Right lobe of liver (tissue), 6 donors: ENCODE measurements at places on chromosomes 13 and 19. TPM values are rescaled to one million over a fixed set of nuclear protein-coding genes. Genes with fewer than 3 reads are reported as not detected.

The EDDM13 gene
- total RNA-seq: not detected

- DNase-seq: peak; percentile 57
- H3K27ac ChIP-seq: no peak overlapping the region
- no peaks in the 10 kb centered on the region for H3K4me1 ChIP-seq
- no peaks in the 10 kb centered on the region for H3K27me3 ChIP-seq
- no peaks in the 10 kb centered on the region for H3K36me3 ChIP-seq
Observed at GRCh38 chr19:58009666-58010301, 7.2 kb upstream of the ZNF606 start.

- DNase-seq: no peak
- H3K27me3 ChIP-seq: no peaks in the 10 kb centered on the region
- H3K36me3 ChIP-seq: no peaks in the 10 kb centered on the region
- no peaks in the 10 kb centered on the region for H3K4me1 ChIP-seq
Observed at GRCh38 chr13:75685239-75685697, 49.1 kb downstream of the LMO7 start.

- H3K27ac ChIP-seq: no peak overlapping the region
- H3K4me1 ChIP-seq: peaks cover 16% of the 10 kb centered on the region
- no peak overlapping the region for H3K4me3 ChIP-seq
- no peaks in the 10 kb centered on the region for H3K27me3 ChIP-seq
Observed at GRCh38 chr13:24275041-24275440, 34.3 kb upstream of the C1QTNF9 start.

The TJP3 gene
- total RNA-seq: 10.1 TPM

The NLRP11 gene
- total RNA-seq: 0.25 TPM

The DIRAS1 gene
- total RNA-seq: not detected

The CATSPERD gene
- not detected for total RNA-seq

- H3K4me1 ChIP-seq: no peaks in the 10 kb centered on the region
- H3K36me3 ChIP-seq: peaks cover 9% of the 10 kb centered on the region
Observed at GRCh38 chr19:3444695-3445234, 35.6 kb downstream of the SMIM24 start.

DNA sequence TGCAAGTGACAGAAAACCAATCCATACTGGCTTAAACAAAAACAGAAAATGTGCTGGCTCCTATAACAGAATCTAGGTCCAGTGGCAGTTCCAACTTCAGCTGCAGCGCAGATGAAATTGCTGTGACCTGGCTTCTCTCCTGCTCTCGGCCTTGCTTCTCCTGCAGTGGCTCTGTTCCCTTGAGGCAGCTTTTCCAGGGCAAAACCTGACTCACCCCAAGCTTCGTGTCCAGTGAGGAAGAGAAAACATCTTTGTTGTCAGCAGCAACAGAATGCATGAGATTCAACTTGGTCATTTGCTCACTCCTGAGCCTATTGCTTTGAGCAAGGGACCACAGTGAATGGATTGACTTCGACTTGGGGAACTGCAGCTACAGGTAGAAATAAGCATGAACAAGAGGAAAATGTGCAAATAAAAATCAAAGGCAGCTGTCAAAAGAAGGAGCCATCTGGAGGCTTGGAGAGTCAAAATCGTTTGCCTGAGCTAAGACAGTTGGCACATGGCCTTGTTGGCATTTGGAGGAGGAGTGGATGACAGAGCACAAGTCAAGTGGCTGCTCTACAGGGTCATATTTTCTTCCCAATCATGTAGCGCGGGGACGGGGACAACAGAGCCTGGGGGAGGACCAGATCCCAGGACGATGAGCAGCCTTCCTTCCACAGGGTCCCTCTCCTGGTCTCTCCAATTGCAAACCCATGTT, 523.4 kb downstream of the FGF9 start:
- no peak for DNase-seq
- H3K4me3 ChIP-seq: no peak overlapping the region
- no peak overlapping the region for H3K27ac ChIP-seq
- no peaks in the 10 kb centered on the region for H3K36me3 ChIP-seq

DNA sequence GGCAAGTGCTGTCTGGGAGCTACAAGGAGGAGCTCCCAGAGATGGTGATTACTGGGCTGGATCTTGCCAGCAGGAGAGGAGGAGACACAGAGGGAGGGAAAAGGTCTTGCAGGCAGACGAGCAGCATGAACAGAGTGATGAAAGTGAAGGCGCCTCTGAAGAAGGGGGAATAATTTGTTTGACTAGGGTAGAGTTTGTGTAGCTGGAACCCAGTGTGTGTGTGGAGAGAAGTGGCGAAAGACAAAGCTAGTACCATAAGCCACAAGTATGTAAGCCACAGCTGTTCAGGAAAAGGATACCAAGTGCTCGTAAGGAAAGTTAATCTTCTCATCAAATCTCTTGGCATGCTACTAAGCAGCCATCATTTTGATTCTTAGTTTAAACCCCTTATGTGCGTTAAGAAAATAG, 5.4 kb downstream of the FLT1 start:
- DNase-seq: no peak
- no peaks in the 10 kb centered on the region for H3K36me3 ChIP-seq
- H3K27me3 ChIP-seq: peaks cover 14% of the 10 kb centered on the region
- no peaks in the 10 kb centered on the region for H3K4me1 ChIP-seq

The ERVK3-1 gene
- 43.9 TPM for total RNA-seq

DNA sequence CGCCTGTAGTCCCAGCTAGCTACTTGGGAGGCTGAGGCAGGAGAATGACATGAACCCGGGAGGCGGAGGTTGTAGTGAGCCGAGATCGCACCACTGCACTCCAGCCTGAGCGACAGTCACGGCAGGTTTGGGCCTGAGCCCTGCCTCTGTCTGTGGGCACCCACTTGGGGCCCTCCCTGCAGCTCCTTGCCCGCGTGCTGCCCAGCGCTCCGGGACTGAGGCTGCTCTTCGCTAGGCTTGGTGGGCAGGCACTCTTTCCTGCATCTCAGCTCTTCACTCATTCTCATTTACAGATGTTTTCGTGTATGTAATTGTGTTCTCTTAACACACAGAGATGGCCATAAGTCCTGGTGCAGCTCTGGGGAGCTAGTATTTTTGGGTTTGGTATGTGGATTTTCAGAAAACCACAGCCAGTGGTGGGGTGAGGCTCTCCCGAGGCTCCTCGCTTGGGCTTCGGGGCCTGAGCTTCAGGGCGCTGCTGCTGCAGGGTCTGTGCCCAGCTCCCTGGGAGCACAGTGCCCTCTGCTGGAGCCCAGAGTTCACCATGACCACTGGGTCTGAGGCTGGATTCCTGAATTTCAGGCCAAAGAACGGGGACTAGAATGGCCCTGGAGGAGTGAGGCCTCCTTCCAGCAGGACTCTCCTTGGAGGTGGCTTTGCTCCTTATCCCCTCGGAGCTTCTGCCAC, 15.2 kb downstream of the UPF1 start:
- DNase-seq: peak; percentile 81
- no peak overlapping the region for H3K4me3 ChIP-seq
- H3K36me3 ChIP-seq: peaks cover 3% of the 10 kb centered on the region
- no peak overlapping the region for H3K27ac ChIP-seq
- no peaks in the 10 kb centered on the region for H3K4me1 ChIP-seq
- no peaks in the 10 kb centered on the region for H3K27me3 ChIP-seq
